Activated T-cell treated with anti-CD3 and anti-CD28 coated beads, Interleukin-2, amount 50 U/mL, for 4 hours (primary cell): ENCODE measurements at places on chromosomes 3 and 15. TPM values are rescaled to one million over a fixed set of nuclear protein-coding genes. Genes with fewer than 3 reads are reported as not detected.

DNA sequence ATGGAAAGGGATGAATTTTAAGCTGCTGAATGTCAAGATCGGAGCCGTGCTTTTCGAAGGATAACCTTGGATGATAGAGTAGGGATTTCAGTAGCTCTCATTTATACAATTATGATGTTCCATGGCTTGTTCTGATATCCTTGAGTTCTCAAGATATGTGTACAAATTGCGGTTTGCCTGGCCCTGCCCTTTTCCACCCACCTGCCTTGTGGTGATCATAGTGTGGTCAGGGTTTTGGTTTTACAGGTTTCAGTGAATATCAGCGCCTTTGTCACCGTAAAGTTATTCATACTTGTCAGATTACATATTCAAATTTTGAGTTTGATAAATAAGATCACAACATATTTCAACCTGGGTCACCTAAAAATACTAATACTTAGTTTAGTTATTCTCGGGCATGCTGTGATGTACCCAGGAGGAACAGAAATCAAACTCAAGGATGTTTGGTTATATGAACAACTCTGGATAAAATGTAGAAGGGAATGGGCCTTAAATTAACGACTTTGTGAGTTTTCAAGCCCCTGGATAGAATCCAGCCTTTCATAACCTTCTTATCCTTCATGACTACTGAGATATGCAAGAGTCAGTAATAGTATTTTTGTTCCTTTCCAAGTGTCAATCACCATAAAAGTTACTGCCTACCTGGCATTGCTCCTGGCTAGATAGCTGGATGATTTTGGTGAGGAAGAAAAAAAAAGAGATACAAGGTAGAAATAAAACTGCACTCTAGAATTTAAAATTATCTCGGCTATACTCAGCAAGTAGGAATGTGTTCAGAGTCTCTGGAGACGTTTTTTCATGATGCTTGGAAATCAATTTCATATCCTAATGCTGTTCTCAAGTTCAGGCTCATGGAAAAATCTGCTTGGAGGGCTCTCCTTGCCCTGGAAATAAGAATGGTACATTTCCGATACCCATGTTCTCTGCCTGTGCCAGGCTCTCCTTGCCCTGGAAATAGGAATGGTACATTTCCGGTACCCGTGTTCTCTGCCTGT, 209.2 kb upstream of the TPRG1 start:
- DNase-seq: no peak

- no peak for DNase-seq
These were observed 10.9 kb upstream of the LXN start for GRCh38 chr3:158683230-158683962.

GRCh38 chr3:53300826-53301225, 45.0 kb upstream of the TKT start:
- DNase-seq: no peak

GRCh38 chr3:31197941-31198340, 303.5 kb upstream of the GADL1 start:
- DNase-seq: no peak

A4GNT gene
- not detected for total RNA-seq

DNA sequence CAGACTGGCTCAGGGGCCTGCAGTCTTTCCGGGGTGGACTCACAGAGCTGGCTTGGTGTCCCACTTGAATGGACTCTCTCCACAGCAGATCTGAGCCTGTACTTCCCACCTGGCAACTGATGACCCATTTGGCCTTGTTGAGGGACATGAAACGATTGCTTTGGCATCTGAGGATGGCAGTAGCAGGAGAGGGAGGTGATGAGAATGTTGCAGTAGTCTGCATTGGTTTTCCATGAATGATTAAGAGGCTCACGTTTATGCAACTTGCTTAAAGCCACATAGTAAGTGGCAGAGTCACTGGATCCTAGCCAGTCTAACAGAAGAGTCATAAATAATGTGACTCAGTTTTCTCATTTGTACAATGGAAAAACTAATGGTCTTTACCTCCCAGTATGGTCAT, 21.9 kb downstream of the IL20RB start:
- no peak for DNase-seq

DNA sequence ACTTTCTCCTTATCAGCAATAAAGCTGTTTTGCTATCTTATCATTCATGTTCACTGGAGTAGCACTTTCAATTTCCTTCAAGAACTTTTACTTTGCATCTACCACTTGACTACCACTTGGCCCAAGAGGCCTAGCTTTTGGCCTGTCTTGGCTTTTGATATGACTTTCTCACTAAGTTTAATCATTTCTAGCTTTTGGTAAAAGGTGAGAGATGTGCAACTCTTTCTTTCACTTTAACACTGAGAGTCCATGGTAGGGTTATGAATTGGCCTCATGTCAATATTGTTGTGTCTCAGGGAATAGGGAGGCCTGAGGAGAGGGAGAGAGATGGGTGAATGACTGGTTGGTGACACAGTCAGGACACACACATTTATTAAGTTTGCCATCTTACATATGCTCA, 31.0 kb upstream of the FAM3D start:
- DNase-seq: no peak

- DNase-seq: no peak
These were observed 13.7 kb upstream of the TPRG1 start for GRCh38 chr3:189158034-189158433.

FAM81A gene
- 0.81 TPM for total RNA-seq

DNA sequence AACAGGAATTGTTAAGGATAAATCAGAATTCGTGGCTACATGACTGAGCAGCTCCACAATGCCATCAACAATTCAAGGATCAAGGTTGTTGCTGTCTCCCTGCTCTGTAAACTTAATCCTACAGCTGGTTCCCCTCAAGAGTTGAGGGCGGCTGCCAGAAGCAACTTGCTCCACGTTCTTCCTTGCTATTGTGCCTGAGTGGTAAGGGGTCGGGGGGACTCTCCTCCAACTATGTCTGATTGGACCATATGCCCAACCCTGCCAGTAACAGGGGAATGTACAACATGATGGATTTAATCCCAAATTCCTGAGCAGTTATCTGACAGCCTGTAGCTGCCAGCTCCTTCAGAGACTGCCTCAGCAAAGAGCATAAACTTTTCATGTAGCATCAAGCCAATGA, 37.9 kb upstream of the MECOM start:
- DNase-seq: no peak

NR2E3 gene
- not detected for total RNA-seq

GRCh38 chr3:182755308-182755707, 38.0 kb upstream of the ATP11B start:
- no peak for DNase-seq

IGSF10 gene
- 0.03 TPM for total RNA-seq

CHL1 gene
- not detected for total RNA-seq

DNA sequence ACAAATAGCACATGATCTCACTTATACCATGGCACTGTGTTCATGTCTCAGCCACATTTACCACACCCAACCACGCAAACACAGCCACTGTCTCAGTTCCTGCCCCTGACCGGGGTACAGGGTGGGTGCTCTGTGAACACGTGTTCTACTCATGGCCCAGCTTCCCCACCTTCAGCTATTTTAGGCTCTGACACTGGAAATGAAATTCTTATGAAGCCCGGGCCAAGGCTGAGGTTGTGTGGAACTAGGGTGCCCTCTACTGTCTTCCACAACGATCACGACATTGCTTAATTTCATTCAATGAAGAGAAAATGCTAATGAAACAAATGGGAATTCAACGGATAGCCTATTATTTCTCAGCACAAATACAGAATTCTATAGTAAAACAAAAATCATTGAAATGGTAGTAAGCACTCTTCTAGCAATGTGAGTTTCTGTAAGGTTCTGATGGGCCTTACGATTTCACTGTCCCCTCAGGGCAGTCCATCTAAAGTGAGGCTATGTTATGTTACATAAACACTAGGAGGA, 2.1 kb upstream of the GABRA5 start:
- DNase-seq: no peak

DNA sequence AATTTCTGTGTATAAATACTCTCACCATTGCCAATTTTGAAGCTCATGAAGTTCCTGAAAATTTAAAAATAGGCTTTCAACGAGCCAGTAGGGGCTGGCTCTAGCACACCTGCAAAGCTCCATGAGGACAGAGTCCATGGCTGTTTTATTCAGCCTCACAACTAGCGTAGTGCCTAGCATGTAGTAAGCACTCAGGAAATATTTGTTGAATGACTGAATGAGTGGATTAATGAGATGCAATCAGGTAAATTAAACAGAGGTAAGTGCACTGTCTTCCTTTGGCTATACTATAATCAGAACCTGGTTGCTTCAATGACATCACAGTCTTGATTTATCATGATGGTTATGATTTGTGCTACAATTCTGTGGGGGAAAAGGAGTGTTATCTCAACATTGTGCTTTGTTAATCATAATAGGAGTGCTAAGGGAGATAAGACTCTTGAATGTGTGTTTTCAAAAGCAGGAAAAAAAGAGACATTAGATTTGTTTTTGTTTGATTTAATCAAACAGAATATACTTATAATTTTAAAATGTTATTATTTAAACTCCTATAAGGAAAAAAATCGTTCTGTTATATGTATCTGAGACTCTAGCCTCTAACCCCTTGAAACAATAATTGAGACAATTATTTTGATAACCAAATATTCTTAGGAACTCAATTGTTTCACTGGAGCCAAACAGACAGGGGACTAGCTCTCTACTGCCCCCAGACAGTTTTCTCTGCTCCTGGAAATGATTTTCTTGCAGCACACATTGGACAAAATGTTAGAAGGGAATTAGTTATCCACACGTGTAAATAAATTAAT, 171.7 kb upstream of the ATP11B start:
- no peak for DNase-seq
